ENCODE measurements at places on chromosomes 12 and 14. TPM values are rescaled to one million over a fixed set of nuclear protein-coding genes. Genes with fewer than 3 reads are reported as not detected.

The TAS2R19 gene
- total RNA-seq, result 16.4 TPM

DNA sequence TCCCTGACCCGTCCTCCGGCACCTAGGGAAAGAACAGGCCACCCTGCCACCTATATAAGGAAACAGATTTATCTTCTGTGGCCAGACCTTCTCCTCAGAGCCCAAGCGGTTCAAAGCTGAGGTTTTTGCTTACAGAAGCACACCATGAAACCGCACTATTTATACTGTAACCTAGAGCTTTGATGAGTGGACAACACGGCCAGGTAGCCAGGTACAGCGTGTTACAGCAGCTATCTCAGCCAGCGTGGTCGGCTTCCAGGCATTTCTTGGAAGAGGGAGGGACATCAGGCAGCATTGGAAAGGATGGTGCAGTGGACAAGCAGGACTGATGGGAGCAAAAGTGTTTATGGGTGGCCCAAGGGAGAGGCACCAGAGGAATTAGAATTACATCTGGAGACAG lies 34.4 kb downstream of the TTC7B start:
- no peak for DNase-seq

- DNase-seq, result peak; percentile 96
Observed at GRCh38 chr14:50321009-50321660, 9.0 kb downstream of the DMAC2L start.

- DNase-seq, result no peak
Observed at GRCh38 chr12:28114488-28114887, 75.8 kb upstream of the CCDC91 start.

The SLC5A8 gene
- not detected for total RNA-seq

DNA sequence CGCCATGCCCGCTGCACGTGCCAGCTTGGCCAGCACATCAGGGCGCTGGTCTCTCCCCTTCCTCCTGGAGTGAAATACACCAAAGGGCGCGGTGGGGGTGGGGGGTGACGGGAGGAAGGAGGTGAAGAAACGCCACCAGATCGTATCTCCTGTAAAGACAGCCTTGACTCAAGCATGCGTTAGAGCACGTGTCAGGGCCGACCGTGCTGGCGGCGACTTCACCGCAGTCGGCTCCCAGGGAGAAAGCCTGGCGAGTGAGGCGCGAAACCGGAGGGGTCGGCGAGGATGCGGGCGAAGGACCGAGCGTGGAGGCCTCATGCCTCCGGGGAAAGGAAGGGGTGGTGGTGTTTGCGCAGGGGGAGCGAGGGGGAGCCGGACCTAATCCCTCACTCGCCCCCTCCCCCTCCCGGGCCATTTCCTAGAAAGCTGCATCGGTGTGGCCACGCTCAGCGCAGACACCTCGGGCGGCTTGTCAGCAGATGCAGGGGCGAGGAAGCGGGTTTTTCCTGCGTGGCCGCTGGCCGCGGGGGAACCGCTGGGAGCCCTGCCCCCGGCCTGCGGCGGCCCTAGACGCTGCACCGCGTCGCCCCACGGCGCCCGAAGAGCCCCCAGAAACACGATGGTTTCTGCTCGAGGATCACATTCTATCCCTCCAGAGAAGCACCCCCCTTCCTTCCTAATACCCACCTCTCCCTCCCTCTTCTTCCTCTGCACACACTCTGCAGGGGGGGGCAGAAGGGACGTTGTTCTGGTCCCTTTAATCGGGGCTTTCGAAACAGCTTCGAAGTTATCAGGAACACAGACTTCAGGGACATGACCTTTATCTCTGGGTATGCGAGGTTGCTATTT lies 914 bp upstream of the CCND2 start:
- DNase-seq, result no peak

DNA sequence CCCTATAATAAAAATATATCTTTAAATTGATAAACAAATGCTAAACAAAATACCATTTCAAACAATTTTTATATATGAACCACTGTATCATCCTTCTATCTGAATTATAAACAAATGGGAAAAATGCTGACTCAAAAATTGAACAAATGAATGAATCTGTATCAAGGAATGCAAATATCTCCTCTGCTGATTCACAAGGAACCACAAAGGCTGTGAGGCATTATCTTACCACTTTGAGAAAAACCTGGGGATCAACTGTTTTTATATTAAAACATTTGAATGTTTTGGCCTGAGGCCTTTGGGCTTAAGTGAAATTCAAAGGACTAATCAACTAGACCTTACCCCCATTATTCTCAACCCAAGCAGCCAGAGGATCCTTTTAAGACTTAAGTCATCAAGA lies 86.3 kb downstream of the EML5 start:
- no peak for DNase-seq

The ANAPC7 gene
- total RNA-seq, result 42.3 TPM

GRCh38 chr14:64806202-64806861 lies 73.4 kb downstream of the SPTB start:
- DNase-seq, result no peak

DNA sequence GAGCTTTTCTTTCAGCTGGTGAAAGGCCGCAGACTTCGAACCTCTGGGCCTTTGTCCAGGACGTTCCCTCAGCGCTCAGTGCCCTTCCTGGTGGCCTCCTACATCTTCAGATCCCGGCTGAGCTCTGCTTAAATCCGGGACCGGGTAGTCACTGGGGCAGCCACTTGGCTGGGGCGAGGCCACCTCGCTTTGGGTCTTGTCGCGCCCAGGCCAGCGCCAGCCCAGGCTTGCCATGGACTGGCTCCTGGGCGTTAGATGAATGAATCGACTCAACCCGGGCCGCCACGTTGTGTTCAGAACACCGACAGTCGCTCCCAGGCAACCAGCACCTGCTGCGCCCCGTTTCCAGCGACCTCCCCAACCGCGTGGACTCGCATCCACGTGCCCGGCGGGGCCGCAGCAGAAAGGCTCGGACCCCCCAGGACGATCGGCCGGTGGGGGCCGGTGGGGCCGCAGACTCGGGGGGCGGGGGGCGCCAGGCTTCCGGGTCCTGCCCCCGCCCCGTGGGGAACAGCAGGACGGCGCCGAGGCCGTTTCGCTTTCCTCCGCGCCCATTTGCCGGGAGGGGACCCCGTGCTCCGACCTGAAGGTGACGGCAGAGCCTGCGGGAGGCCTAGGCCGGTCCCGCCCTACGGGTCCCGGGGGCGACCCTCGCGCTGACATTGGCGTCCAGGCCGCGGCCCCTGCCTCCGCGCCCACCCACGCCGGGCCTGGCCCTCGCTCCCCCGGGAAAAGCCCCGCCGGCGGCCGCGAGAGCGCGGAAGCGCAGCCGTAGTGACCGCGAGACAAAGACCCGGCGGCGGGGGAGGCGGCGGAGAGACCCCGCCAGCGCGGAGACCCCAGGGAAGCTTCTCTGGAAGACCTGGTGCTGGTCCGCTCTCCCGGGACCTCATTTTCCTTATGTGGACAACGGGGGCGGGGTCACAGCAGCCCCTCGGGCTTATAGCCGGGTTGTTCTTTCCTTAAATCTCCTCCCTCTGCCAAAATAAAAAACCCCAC lies 37.3 kb upstream of the RCOR1 start:
- DNase-seq, result peak; percentile 78

The EGLN3 gene
- not detected for total RNA-seq

- DNase-seq, result peak; percentile 83
Observed at GRCh38 chr14:73241481-73242165, 4.3 kb downstream of the PAPLN start.

DNA sequence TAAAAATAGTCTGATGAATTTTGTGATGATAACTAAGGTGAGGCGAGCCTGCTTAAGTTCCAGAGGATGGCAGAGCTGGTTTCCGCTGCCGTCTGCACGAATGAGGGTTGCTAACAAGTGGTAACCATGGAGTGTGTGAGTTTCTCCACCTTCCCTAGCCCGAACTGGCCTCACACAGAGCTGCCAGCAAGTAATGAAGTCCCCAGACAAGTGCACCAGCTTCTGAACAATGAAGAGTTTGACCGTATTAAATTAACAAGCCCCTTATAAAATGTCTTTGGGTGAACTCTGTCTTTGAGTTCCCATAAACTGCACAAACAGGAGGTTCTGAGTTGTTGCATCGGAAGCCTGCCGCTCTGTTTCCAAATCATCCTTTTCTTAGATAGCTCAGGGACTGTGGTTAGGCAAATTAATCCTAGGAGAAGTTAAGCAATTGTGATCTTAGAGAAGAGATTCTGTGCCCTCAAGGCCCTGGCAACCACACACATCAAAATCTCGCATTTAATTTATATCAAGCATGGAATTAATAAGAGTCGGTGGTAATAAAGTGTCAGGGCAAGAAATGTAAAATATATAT lies 274.1 kb upstream of the DAAM1 start:
- no peak for DNase-seq

All from Karpas-422 (cell line).